Fibroblast of lung (primary cell): ENCODE measurements at places on chromosomes 3 and 15. TPM values are rescaled to one million over a fixed set of nuclear protein-coding genes. Genes with fewer than 3 reads are reported as not detected.

DNA sequence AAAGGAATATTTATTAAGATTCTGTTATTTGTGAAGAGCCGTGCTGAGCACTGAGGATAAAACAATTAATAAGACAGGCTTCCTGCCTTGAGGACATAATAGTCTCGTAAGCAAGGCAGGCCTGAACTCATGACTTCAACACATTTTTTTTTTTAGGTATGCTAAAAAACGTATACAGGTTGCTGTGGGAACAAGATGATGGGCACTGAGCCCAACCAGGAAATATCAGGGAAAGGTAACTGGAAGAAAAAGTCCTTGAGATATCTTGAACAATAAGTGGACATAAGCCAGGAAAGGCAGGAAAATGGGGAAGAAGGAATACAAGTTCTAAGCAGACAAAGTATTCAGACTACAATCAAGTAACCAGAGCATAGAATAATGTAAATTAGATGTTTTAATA lies 26.1 kb downstream of the CERS3 start:
- no peak overlapping the region for H3K27ac ChIP-seq
- no peaks in the 10 kb centered on the region for H3K36me3 ChIP-seq
- no peaks in the 10 kb centered on the region for H3K4me1 ChIP-seq

GRCh38 chr3:112114576-112115160 lies 18.4 kb downstream of the GCSAM start:
- H3K27me3 ChIP-seq: no peaks in the 10 kb centered on the region
- DNase-seq: no peak
- no peak overlapping the region for H3K4me3 ChIP-seq
- no peaks in the 10 kb centered on the region for H3K36me3 ChIP-seq

GRCh38 chr3:24661175-24661584 lies 166.5 kb upstream of the THRB start:
- no peaks in the 10 kb centered on the region for H3K27me3 ChIP-seq
- H3K4me3 ChIP-seq: no peak overlapping the region
- no peaks in the 10 kb centered on the region for H3K4me1 ChIP-seq
- H3K27ac ChIP-seq: no peak overlapping the region

DNA sequence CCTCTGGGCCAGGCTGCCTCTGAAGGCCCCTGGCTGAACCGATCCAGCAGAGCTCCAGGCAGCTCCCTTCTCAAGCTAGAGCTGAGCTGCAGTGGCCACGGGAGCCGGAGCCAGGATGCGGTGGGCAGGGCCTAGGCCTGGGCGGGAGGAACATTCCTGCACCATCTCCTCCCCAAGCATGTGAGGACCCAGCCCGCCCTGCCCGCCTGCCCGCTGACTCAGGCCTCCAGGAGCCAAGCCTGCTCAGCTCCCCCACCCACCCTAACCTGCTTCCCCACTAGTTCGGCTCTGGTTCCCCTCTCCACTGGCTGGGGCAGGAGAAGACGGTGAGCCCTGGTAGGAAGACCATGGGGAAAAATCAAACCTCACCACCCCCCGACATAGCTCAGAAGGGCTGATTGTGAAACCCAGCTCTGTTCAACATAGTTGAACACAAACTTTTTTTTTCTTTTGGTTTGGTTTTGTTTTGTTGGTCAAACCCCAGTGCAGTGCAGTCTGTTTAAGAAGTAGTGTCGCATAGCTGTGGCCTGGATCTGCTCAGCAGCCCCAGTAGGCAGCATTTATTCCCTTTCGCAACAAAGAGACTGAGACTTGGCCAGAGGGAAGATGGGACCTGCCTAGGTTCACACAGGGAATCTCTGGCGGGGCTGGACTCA lies 13.5 kb downstream of the SNX33 start:
- peak overlapping the region; percentile 98 for H3K27ac ChIP-seq
- DNase-seq: peak; percentile 91
- no peak overlapping the region for H3K4me3 ChIP-seq
- H3K27me3 ChIP-seq: no peaks in the 10 kb centered on the region

- H3K27ac ChIP-seq: no peak overlapping the region
- no peaks in the 10 kb centered on the region for H3K27me3 ChIP-seq
- DNase-seq: no peak
- peaks cover 41% of the 10 kb centered on the region for H3K36me3 ChIP-seq
These were observed 57.5 kb upstream of the MUC13 start for GRCh38 chr3:124992041-124992440.

- no peaks in the 10 kb centered on the region for H3K4me1 ChIP-seq
- no peaks in the 10 kb centered on the region for H3K27me3 ChIP-seq
- DNase-seq: no peak
- no peak overlapping the region for H3K4me3 ChIP-seq
- H3K27ac ChIP-seq: no peak overlapping the region
These were observed 8.4 kb upstream of the FSTL1 start for GRCh38 chr3:120459196-120459595.

GRCh38 chr3:162760789-162761188 lies 1264.2 kb downstream of the OTOL1 start:
- H3K27me3 ChIP-seq: no peaks in the 10 kb centered on the region
- H3K4me1 ChIP-seq: no peaks in the 10 kb centered on the region
- H3K27ac ChIP-seq: no peak overlapping the region

GRCh38 chr3:183275418-183275817 lies 22.4 kb downstream of the B3GNT5 start:
- H3K4me1 ChIP-seq: no peaks in the 10 kb centered on the region
- H3K27ac ChIP-seq: no peak overlapping the region
- H3K27me3 ChIP-seq: no peaks in the 10 kb centered on the region
- DNase-seq: peak; percentile 96
- H3K36me3 ChIP-seq: no peaks in the 10 kb centered on the region
- H3K4me3 ChIP-seq: no peak overlapping the region

DNA sequence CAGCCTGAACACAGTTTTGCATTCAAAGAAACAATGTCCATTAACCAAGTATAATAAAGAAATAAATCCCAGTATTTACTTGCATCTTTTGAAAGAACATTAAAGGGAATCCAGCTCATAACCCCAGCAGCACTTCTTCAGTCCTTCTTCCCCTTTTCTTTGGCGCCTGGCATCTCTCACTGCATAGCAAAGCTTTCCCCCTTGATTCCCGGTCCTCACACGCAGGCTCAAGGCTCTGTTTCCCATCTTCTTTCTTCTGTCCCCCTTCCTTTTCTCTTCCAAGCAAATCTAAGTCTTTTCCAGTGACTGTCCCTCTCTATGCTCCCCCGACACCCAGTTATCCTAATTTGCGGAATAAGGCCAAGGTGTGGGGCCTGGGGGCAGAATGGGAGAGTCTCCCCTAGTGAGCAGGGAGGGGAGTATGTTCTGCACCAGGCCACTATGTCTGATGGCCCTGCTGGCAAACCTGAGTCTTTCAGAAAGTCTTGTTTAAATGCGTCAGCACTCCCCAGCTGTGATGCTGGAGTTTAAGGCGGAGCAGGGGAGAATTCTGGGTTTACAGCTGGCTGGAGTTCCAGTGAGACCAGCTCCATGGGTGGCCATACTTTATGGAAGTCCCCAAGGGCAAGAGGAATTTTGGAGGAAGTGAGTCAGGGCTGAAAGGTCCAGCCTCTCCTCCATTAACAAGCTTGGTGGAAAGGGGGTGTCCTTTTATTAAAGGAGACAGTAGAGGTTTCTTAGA lies 42.1 kb downstream of the GOLGA6A start:
- H3K4me3 ChIP-seq: no peak overlapping the region
- peaks cover 27% of the 10 kb centered on the region for H3K4me1 ChIP-seq
- DNase-seq: peak; percentile 91
- H3K27ac ChIP-seq: peak overlapping the region; percentile 79
- peaks cover 16% of the 10 kb centered on the region for H3K36me3 ChIP-seq

DNA sequence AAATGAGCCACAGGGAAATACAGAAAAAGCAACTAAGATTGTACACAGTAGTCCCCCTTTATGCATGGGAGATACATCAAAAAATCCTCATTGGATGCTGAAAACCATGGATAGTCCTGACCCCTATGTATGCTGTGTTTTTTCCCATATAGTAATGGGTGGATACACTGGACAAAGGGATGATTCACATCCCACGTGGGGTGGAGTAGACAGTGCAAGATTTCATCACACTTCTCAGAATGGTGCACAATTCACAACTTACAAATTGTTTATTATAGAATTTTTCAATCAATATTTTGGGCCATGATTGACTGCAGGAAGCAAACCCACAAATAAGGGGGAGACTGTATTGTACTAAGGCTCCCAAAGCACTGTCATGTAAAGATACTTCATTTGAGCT lies 224.4 kb upstream of the STRIT1 start:
- no peak for DNase-seq
- H3K27ac ChIP-seq: no peak overlapping the region
- H3K4me3 ChIP-seq: no peak overlapping the region
- no peaks in the 10 kb centered on the region for H3K27me3 ChIP-seq

- peaks cover 3% of the 10 kb centered on the region for H3K4me1 ChIP-seq
- no peaks in the 10 kb centered on the region for H3K36me3 ChIP-seq
- DNase-seq: no peak
- H3K4me3 ChIP-seq: no peak overlapping the region
These were observed 66.6 kb downstream of the GAP43 start for GRCh38 chr3:115689928-115690327.

GRCh38 chr3:124861041-124861440 lies 26.1 kb downstream of the ITGB5 start:
- H3K4me1 ChIP-seq: peaks cover 18% of the 10 kb centered on the region
- H3K36me3 ChIP-seq: no peaks in the 10 kb centered on the region
- no peak overlapping the region for H3K4me3 ChIP-seq

GRCh38 chr15:57218826-57219576 lies 157.3 kb upstream of the CGNL1 start:
- H3K27me3 ChIP-seq: no peaks in the 10 kb centered on the region
- H3K36me3 ChIP-seq: no peaks in the 10 kb centered on the region
- peak overlapping the region; percentile 78 for H3K27ac ChIP-seq
- peak; percentile 96 for DNase-seq

DNA sequence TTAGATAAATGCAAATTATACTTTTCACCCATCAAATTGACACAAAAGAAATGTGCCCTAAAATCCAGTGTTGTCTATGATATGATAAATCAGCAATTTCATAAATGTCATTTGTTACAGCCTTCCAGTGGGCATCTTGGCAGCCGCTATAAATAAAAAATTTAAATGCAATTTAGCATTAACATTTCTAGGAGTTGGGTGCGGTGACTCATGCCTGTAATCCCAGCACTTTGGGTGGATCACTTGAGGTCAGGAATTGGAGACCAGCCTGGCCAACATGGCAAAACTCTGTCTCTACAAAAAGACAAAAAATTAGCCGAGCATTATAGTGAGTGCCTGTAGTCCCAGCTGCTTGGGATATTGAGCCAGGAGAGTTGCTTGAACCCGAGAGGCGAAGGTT lies 65.9 kb upstream of the POMGNT2 start:
- peak; percentile 53 for DNase-seq
- no peak overlapping the region for H3K4me3 ChIP-seq
- H3K4me1 ChIP-seq: no peaks in the 10 kb centered on the region

DNA sequence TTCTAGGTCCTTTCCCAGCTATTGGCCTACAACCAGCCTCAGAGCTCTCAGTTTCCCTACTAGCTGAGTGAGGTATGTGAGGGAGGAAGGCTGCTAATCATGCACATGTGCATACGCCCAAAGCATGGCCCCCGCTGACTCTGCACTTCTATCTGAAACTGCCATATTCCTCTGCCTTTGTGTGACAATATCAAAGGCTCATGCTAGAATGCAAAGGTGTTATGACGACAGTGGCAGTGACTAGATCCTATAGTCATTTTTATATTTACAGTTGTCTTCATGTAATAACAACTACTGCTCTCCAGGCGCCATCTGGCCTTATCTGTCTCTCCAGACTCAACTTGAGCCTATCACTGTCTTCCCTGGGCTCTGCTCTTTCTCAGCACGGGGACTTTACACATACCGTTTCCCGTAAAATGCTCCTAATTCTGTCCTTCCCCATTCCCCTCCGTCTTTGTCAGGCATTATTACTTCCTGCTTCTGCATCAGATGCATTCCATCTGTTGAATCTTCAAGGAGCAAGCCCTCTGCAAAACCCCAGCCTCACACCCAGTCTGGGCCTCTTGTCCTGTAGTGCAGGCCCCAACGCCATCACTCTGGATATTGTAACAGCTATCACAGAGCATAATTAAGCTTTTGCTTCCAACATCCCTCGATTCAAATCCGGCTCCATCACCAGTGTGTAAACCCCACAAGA lies 102.5 kb downstream of the PDCD6IP start:
- H3K27ac ChIP-seq: no peak overlapping the region
- no peak for DNase-seq
- H3K4me1 ChIP-seq: no peaks in the 10 kb centered on the region
- no peaks in the 10 kb centered on the region for H3K27me3 ChIP-seq

DNA sequence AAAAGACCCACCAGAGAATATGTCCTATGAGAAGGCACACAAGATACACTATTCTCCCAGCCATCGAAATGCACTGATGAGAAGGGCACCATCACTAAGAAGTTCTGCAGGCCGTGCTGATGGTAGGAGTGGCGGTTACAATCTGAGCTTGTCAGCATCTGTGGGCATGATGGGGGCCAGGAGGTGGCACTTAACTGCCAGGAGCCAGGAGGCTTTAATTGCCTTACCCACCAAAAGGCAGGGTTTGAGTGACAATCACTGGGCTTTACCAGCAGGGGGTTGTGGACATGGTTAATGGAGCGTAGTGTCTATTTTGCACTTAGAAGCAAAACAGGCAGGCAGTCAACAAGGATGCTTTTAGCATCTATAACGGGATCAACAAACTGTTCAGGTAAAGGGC lies 16.0 kb upstream of the SQOR start:
- DNase-seq: no peak
- no peaks in the 10 kb centered on the region for H3K27me3 ChIP-seq
- H3K36me3 ChIP-seq: no peaks in the 10 kb centered on the region
- H3K4me3 ChIP-seq: no peak overlapping the region
- peaks cover 2% of the 10 kb centered on the region for H3K4me1 ChIP-seq

GRCh38 chr3:179045719-179046402 lies 25.7 kb downstream of the ZMAT3 start:
- H3K4me1 ChIP-seq: no peaks in the 10 kb centered on the region
- DNase-seq: no peak
- H3K4me3 ChIP-seq: no peak overlapping the region
- H3K27ac ChIP-seq: no peak overlapping the region
- H3K27me3 ChIP-seq: no peaks in the 10 kb centered on the region
- H3K36me3 ChIP-seq: no peaks in the 10 kb centered on the region

- DNase-seq: peak; percentile 40
- H3K4me1 ChIP-seq: peaks cover 3% of the 10 kb centered on the region
- no peaks in the 10 kb centered on the region for H3K27me3 ChIP-seq
- H3K4me3 ChIP-seq: no peak overlapping the region
These were observed 367 bp downstream of the OR4F6 start for GRCh38 chr15:101803676-101804075.

- no peak overlapping the region for H3K4me3 ChIP-seq
- H3K4me1 ChIP-seq: no peaks in the 10 kb centered on the region
- no peaks in the 10 kb centered on the region for H3K27me3 ChIP-seq
- H3K27ac ChIP-seq: no peak overlapping the region
- no peak for DNase-seq
- no peaks in the 10 kb centered on the region for H3K36me3 ChIP-seq
These were observed 61.8 kb downstream of the ZBBX start for GRCh38 chr3:167318306-167318705.

LSMEM2 gene
- total RNA-seq: not detected in 2 replicates

HIGD2B gene
- total RNA-seq: 0.26 TPM in 1 of 2 replicates, not detected in the other

LMOD3 gene
- 0.51 and 4.0 TPM in 2 replicates for total RNA-seq

ENTPD3 gene
- total RNA-seq: under 0.01 TPM in 1 of 2 replicates, not detected in the other

MUC4 gene
- not detected in 2 replicates for total RNA-seq

B3GALNT1 gene
- total RNA-seq: 13.1 and 15.9 TPM in 2 replicates
